ENCODE measurements at places on chromosomes 7 and 10.

DNA sequence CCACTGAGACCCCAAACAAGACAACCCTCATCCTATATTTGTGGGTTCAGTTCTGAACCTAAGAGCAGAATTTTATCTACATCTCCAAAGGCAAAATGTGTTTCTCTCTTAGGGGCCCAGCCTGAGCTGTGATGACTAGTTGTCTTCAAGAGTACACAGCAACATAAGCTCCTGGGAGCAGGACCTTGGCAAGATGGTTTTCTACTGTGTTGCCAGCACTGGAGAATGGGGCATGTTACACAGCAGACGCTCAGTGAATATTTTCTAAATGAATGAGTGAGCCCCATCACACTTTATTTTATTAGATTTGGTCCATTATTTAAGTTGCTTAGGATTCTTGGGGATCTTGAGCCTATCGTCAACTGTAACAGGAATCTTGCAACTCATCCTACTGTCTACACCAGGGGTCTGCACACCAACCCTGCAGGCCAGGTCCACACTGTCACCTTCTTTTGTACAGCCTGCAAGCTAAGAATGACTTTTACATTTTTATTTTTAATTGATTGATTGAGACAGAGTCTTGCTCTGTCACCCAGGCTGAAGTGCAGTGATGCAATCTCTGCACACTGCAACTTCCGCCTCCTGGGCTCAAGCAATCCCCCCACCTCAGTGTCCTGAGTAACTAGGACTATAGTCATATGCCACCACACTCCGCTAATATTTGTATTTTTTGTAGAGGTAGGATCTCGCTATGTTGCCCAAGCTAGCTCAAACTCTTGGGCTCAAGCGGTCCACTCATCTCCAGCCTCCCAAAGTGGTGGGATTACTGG, 347.1 kb downstream of the FGFR2 start:
- no peaks in the 10 kb centered on the region for H3K4me1 ChIP-seq
- H3K27me3 ChIP-seq = no peaks in the 10 kb centered on the region
- no peaks in the 10 kb centered on the region for H3K36me3 ChIP-seq
- no peak overlapping the region for H3K27ac ChIP-seq

DNA sequence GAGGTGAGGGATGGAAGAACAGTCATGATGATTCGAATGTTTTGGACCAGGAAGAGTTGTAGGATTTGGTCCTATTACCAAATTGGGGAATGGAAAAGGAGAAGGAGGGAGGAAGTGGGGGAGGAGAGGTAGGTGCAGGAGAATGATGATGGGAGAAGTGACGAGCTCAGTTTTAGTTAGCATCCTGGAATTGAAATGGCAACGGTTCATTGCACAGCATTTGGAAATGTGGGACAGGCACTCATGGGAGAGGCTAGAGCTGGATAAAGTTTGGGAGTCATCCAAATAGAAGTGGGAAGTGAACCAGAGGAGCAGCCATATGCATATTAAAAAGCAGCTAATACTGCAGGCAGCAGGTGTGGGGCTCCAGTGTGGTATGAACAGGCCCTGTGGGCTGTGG, 253.6 kb downstream of the SORCS3 start:
- no peaks in the 10 kb centered on the region for H3K27me3 ChIP-seq
- DNase-seq = no peak
- no peak overlapping the region for H3K4me3 ChIP-seq

- peaks cover 3% of the 10 kb centered on the region for H3K4me1 ChIP-seq
- H3K36me3 ChIP-seq = no peaks in the 10 kb centered on the region
- peak; percentile 33 for DNase-seq
Measured at GRCh38 chr10:133100706-133101415, 13.1 kb downstream of the ADGRA1 start.

GRCh38 chr7:134788191-134788590, 8.8 kb downstream of the CALD1 start:
- no peak overlapping the region for H3K4me3 ChIP-seq
- H3K4me1 ChIP-seq = no peaks in the 10 kb centered on the region

DNA sequence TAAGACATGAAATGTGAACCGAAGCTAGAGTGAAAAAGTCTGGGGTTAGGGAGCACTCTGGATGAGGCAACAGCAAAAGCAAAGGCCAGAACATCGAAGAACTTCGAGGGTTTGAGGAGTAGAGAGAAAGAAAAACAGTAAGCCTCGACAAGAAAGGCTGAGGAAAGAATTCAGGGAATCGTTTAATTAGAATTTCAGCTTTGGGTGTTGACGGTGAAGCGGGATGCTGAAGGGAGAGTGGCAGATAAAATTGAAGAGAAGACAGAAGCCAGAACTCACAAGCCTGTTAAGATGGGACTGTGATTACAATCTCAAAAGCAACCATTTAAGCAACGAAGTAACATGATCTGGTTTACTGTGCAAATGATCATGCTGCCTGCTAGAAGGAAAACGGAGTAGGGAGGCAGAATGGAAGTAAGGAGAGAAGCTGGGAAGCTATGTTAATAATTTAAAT, 2.1 kb downstream of the TRDMT1 start:
- no peak for DNase-seq
- no peaks in the 10 kb centered on the region for H3K27me3 ChIP-seq
- peak overlapping the region; percentile 80 for H3K27ac ChIP-seq
- no peaks in the 10 kb centered on the region for H3K36me3 ChIP-seq

DNA sequence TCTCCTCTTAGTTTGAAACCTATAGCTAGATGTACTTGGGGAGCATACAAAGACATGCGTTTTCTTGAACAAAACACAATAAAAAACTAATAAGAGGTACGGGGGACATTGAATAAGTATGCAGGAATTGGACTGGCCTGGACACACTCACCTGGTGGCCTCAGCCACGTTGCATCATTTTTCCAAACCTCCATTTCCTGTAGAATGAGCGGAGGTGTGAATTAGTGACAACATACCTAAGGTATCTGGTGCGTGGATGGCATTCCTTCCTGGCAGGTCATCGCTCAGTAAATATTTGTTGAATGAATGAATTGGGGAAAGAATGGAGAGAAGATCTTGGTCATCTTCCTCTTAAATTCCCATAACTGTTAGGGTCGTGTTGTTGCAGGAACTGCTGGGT, 103.2 kb upstream of the CTBP2 start:
- DNase-seq = no peak
- no peak overlapping the region for H3K27ac ChIP-seq
- H3K36me3 ChIP-seq = peaks cover 7% of the 10 kb centered on the region
- H3K27me3 ChIP-seq = peaks cover 35% of the 10 kb centered on the region
- peaks cover 12% of the 10 kb centered on the region for H3K4me1 ChIP-seq

All from stimulated activated naive B cell treated with anti-CD40 and anti-IgM and Interleukin-4, amounts not matched to agents 10 μg/mL and 1 μg/mL and 100 μg/mL, for 72 hours (primary cell).